ENCODE measurements at places on chromosomes 3 and 15.

DNA sequence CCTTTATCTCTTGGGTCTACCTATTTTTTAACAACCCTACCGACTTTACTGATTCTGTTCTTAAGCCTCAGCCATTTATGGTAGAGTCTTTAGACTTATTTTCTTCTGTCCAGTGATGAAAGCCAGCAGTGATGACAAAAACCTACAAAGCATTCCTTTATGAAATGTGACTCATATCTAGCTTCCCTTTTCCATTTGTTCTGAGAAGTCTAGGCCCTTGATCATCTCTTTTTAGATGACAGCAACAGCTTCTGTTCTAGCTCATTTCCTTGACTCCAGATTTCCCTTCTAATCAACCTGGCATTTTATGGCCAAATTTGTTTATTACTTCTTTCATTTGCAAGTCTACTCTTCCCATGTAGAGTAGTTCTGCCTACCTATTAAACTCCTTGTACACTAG, 36.1 kb downstream of the CFAP44 start:
- DNase-seq: no peak

DNA sequence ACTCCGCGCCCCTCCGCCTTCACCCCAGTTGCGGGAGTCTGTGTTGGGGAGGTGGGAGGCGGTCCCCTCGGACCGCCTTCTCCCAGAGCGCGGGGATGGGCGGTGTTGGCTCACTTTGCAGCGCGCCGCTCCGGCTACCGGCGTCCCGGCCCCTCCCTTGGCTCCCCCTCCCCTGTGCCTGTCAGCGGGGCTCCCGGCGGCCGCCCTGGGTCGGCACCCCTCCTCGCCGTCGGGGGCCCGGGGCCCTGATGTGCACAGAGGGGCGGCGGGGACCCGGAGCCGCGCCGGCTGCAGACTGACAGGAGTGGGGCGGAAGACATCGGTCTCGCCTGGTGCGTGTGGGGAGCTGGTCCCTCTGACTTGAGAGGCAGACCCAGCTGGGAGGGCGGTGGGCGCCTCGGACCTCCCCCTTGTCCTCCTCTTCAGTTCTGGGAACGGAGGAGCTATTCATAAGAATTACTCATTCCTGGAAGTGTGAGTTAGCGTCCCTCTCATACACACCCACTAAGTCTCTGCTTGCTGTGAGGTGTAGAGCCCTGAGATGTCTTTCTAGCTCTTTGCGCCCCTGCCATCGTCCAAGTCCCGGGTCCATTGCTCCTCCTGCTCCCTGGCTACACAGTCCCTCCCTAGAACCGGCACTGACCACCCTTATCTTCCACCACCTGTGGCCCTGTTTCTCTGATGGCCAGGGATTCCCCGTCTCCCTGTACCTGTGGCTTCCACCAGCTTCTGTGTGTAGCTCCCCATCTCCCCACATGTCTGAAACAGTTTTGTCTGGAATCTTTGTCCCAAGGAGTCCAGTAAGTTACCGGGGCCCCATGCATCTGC, 42.3 kb upstream of the ROPN1 start:
- DNase-seq: peak; percentile 34

DNA sequence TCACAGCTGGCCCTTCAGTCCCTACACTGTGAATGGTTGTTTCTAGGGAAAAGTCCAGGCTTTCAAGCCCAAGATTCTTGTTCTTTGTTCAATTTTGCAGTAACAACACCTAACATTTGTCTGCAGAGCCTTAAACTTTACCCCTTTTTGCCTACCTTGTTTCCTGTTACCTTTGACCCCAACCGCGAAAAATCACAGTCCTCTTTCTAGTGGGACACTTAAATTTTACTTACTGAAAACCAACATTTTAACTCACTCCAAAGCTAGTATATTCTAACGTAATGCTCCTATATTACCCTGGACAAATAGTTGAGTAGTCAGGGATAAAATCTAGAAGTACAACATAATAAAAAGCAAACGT, 649 bp upstream of the PIK3CB start:
- DNase-seq: no peak

DNA sequence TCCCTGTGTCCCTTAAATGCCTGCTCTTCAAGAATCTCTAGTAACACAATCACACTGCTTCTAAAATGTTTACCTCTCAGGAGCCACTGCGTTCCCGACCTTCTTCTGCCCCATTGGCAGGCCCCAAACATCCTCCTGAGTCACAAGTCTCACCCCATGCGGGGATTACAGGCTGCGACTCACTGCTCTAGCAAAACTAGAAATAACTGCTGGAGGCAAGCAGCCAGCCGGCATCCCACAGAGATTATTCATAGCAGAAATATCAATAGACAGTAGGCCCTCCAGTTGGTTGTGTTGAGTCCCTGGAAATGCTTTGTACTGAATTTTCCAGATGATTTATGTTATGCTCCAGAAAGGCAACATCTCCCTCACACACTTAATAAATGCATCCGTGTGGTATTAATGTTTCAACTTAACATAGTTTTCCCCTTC, 64.8 kb downstream of the RFTN1 start:
- peak; percentile 76 for DNase-seq

DNA sequence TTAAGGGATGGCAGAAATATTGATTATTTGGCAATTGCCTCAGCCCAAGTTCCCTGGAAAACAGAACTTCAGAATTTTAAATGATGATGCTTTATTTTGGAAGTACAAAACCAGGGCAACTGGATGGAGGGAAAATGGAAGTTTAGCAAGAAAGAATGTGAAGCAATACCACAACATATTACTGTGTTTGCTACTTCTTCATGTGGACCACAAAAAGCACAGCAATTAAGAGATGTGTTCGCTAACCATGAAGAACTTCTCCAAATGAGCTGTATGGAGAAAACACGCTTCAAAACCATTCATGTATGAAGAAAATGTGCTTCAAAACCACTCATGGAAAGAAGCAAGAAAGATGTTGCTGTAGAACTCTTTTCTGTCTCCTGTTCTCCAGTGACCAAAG, 64.7 kb upstream of the ARL6 start:
- DNase-seq: no peak

GRCh38 chr15:81024265-81024872, 23.6 kb downstream of the TLNRD1 start:
- no peak for DNase-seq

DNA sequence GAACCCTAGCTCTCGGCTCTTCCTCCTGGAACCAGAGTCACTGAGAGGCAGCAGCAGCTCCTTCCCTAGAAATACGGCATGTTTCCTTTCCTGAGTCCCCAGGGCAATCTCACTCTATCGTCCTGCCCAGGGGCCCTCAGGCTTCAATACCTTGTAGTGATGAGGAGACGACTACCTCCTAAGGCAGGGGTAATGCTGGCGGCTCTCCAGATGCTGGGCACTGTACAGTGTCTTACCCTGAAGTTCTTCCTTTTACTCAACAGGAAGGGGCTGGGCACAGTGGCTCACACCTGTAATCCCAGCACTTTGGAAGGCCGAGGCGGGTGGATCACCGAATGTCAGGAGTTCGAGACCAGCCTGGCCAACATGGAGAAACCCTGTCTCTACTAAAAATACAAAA, 13.5 kb downstream of the TMEM44 start:
- no peak for DNase-seq

- peak; percentile 33 for DNase-seq
These were observed 461 bp downstream of the PCYT1A start for GRCh38 chr3:196287090-196287439.

DNA sequence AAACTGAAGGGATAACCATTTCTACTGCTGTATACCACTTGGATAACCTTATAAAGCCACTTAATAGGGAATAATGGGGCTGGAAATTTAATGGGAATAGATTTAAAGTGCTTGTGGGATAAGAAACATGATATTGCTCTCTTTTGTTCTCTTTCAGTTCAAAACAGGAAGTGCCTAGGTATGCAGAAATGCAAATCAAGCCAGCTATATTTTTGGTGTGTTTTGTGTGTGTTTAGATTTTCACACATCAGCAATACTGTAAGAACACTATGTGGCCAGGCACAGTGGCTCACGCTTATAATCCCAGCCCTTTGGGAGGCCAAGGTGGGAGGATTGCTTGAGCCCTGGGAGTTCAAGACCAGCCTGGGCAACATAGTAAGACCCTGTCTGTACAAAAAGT, 442.3 kb upstream of the TPRG1 start:
- DNase-seq: no peak

DNA sequence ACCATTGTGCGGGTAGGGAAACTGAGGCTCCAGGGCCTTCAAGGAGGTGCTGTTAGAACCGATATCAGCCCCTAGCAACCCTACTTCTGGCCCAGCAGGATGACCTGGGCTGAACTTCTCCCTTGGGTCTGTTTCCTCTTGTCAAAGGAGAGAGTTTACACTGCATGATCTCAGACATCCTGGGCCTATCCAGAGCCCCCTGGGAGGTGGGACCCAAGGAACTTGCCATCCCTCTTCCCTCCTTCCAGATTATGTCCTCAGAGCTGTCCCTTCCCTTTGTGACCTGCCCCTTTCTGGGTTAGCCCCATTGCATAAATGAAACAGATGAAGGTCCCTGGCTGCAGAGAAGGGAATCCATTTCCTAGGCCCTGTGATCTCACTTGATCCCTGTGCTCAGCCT, 12.3 kb upstream of the DNAH1 start:
- DNase-seq: no peak

DNA sequence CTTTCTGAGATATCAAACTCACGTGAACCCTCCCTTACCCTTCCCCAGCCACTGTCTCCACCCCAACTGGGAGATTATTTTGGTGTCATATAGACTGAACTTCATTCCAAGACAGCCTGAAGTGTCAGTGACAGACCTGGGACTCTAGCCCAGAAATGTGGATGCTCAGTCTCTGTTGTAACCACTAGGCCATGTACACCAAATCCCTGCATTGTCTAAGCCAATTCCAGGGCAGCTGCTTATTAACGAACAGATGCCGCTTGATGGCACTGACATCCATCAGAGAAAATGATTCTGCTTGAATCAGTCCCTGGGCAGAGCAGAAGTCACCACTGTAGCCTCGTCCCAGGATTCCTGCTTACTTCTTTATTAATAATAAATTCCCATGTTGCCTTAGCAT, 305.5 kb downstream of the GRM7 start:
- no peak for DNase-seq

- no peak for DNase-seq
These were observed 434.8 kb upstream of the DPH6 start for GRCh38 chr15:35980719-35981118.

GRCh38 chr15:50055750-50056157, 63.3 kb downstream of the ATP8B4 start:
- no peak for DNase-seq

- DNase-seq: no peak
These were observed 148.0 kb upstream of the TPM1 start for GRCh38 chr15:62894322-62895085.

DNA sequence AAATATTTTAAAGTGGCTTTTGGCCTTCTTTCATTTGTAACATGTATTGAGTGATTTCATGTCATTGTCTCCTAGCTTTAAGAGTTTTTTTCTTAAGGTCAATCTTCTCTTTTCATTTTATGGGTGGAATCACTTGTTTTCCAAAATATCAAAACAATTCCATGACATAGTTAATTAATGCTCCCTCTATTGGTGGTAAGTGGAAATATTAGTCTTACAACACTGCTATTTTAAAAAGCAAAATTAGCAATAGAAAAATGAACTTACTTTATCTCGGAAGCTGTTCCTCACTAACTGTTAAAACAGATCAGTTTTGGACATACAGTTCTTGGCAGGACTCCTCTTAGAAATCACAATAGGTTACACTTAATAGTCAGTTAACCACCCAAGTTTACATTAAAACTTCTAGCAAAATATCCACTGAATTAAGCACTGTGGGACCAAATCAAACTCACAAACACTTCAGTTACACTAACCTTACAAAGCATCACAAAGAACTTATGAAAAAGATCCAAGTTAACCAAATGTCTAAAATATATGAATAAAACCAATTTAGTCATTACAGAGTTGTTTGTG, 42.4 kb downstream of the TIGIT start:
- no peak for DNase-seq

- DNase-seq: no peak
These were observed 104.0 kb upstream of the MYRIP start for GRCh38 chr3:39705351-39705900.

- no peak for DNase-seq
These were observed 184.8 kb upstream of the CHL1 start for GRCh38 chr3:11734-12133.

DNA sequence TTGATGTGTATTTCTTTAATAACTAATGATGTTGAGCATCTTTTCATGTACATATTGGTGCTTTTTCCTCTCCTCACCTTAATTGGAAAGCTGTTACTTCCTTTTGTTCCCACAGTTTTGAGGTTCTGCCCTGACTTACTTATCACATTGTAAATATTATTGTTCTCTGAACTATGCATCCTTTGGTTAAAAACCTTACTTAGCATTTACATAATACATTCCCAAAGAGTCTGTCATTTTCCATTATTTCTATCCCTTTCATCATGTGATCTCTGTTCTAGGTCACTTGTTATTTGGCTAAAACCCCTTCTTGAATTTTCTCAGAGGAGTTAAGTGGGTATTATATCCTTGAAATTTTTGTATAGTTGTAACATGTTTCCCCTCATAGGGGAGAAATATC, 33.0 kb downstream of the SLC12A6 start:
- DNase-seq: no peak
